ENCODE measurements at places on chromosomes 1 and 21. TPM values are rescaled to one million over a fixed set of nuclear protein-coding genes. Genes with fewer than 3 reads are reported as not detected.

DNA sequence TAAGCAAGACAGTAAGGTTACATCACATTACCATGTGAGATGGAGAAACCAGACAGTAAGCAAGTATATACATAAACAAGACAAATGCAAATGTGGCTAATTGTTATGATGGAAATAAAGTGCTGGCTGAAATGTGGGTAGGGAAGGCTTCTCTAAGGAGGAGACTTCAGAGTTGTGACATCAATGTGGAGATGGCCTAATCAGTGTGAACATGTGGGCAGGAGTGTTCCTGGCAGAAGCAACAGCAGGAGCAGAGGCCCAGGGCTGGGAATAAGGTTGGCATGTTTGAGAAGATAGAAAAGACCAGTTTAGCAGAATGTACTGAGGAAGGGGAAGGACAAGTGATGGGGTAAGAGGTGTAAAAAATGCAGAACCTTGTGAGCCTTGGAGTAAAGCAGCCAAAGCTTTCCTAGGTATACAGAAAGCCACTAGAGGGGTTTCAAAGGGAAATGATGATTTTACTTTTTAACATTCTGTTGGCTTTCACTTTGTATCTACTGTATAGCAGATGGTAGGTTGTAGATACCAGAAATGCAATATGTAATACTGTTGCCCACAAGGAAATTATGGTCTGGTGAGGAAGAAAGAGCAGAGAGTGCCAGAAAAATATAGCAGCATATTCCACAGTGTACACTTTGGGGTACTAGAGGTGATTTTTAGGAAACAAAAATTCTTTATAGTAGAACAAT lies 197.4 kb downstream of the FGGY start:
- DNase-seq: no peak

DNA sequence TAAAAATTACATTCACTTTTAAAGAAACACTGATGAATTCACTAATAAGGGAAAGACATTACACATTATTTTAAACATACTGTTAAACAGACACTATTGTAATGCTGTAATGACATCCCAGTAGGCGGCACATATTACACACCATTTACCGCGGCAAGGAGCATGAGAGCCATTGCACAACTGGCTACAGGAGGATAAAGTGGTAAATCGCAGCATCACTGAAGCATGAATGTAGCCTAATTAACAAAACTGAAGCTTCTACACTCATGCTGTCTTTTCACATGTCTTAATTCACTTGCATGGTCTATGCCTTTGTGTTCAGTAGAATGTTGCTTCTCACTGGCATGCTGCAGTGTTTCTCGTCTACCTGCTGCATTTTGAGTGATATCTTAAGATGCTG lies 1046.0 kb downstream of the MRPL39 start:
- no peak for DNase-seq

DNA sequence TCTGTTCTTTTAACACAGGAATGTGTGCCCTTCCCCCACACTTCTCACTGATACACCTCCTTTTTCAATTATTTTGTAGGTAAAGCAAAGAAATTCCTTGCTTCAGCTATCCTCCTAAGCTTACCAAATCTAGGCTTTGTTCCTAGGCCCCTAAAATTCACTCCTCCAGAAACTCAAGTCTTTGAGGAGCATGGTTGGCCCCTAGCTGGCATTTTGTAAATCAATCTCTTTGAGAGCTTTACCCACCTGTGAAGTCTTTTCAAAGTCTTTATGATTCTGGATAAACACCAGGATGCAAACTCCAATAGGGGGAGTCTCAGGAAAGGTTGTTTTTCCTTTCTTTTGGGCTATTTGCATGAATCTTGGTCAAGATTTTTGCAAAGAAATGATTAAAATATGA lies 82.9 kb upstream of the ZNF644 start:
- no peak for DNase-seq

DNA sequence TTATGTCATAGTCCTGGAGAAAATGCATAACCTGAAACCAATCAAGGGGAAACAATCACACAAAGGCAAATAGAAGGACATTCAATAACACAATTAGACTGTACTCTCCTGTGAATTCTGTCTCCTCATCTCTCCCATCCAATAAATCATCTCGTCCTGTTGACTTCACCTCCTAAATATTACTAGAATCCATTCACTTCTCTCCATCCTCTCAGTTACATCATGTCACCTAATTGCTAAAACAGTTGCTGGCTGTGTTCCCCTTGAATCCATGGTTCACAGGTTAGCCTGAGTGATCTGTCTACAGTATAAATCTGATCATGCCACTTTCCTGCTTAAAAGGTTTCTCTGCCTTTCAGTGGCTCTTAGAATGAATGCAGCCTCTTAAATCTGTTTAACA lies 220.2 kb downstream of the TGFB2 start:
- no peak for DNase-seq

GRCh38 chr1:21816602-21817302 lies 4.7 kb downstream of the LDLRAD2 start:
- DNase-seq: no peak

Gene KISS1
- total RNA-seq: 6.0 TPM

DNA sequence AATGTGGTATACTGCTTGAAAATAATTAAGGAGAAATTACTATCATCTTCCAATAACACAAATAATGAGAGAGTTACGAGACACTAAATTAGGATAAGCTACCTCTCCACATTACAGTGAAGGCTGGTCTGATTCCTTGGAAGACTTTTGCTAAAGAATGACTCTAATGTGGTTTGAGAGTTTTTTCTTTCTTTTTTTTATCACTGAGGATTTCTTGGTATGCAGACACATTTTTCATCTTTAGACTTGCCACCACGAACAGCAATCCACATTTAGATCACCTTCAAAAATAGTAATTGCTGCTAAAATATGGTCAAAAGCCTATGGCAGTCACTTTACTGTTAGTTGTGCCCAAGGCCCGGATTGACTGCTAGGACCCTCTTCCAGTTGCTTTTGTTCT lies 16.6 kb upstream of the TMEM35B start:
- DNase-seq: no peak

Gene CFAP45
- total RNA-seq: 2.6 TPM

- no peak for DNase-seq
These were observed 15.6 kb downstream of the BACE2 start for GRCh38 chr21:41183575-41183974.

DNA sequence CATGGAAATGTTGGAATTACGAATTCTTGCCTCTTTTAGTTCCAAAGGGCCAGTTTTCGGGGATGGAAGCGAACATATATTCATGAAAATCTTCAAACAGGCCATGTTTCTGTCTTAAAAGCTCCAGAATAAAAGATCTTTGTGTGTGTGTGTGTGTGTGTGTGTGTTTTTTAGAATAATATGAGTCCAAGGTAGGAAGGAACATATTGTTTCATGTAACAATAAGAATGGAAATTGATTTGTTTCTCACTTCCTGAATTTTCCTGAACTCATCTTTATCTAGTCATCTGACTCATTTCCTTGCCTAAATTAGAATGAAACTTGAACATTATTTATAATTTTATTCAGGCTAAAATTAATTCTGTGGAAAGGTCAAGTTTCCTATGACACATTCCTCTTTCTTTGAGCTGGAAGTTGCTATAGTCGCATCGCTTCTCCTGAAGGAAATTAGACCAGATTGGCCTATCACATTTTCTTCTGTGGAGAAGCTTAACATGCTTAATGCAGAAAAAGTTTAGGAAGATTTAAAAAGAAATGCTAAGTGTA lies 805.1 kb upstream of the ADAMTS5 start:
- no peak for DNase-seq

- DNase-seq: peak; percentile 30
These were observed 31.8 kb upstream of the JUN start for GRCh38 chr1:58815686-58816071.

- no peak for DNase-seq
These were observed 163.6 kb downstream of the GLUL start for GRCh38 chr1:182227864-182228547.

DNA sequence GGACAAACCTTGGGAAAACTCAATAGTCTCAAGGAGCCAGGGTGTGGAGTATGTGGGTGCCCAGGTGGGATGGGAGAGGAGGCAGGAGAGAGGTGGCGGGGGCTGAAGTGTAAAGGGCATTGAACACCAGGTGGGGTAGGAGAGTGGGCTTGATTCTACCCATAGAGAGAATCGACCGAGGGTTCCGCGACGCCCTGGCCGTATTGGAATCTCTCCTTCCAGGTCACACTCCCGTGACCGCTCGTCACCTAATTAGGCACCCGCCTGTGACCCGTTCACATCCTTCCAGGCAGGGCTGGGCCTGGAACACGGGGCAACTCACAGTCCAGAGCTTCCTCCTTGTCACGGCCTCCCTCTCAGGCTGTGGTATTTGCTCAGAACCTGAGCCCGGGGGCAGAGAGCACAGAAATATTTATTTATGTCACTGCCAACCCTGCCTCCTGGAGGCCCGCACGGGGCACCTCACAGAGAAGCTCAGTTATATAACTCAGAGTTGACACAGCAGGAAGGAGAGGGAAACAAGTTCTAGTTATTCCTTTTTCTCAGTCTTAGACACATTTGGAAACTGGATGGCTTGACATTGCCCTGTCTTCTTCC lies 12.0 kb downstream of the NCMAP start:
- DNase-seq: peak; percentile 81

GRCh38 chr1:156765666-156766065 lies 1.7 kb upstream of the PRCC start:
- DNase-seq: no peak
